Effector memory CD4-positive, alpha-beta T cell (primary cell): ENCODE measurements at places on chromosomes 6 and 20.

GRCh38 chr6:51301962-51302361 is 483.3 kb downstream of the TFAP2B start:
- H3K4me3 ChIP-seq: no peak overlapping the region
- no peak for DNase-seq
- no peaks in the 10 kb centered on the region for H3K4me1 ChIP-seq
- no peaks in the 10 kb centered on the region for H3K36me3 ChIP-seq

DNA sequence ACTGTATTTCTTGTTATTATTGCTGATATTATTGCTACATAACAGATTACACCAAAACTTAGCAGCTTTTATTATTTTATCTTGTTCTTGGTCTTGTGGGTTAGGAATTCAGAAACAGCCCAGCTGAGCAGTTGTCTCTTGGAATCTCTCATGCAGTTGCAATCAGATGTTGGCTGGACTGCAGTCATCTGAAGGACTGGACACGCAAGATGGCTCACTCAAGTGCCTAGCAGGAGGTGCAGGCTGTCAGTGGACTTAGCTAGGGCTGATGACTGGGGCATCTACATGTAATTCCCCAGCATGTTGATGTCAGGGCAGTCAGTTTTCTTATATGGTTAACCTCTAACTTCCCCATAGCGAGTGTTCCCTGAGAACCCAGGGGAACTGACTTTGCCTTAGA is 128.6 kb upstream of the PLCB4 start:
- no peak for DNase-seq
- no peak overlapping the region for H3K27ac ChIP-seq
- no peak overlapping the region for H3K4me3 ChIP-seq
- H3K4me1 ChIP-seq: no peaks in the 10 kb centered on the region
- H3K36me3 ChIP-seq: no peaks in the 10 kb centered on the region

DNA sequence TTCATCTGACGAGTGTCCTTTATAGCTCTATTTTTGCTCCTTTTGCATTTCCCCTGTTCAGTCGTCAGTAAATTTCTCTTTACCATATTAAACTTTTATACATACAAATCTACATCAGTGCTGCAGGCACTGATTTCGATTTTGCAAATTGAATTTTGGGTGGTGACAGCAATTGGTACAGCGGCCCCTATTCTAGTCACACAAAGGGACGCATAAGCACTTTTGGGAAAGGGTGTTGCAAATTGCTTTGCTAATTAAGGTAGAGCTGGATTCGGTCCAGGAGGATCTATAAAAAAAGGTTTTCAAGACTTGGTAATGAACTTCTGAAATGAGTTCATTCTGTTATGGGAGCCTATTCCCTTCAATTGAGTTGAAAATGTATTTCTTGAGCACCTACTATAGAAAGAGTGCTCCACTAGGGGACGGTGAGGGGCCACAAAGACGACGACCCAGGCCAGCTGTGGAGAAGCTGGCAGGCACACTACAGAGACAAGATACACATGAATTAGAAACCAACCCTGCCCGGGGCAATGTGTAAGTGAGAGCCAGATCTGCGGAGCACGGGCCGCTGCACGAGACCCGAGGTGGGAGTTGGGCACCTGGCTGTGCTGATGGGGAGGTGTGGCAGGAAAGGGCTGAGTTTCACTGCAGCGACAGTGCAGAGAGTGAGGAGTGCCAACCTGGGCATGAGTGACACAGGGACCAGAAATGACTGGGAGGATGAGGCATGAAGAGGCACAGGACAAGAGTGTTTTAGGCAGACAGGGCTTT is 5.4 kb downstream of the UQCC2 start:
- H3K27me3 ChIP-seq: no peaks in the 10 kb centered on the region
- no peak for DNase-seq
- peaks cover 13% of the 10 kb centered on the region for H3K4me1 ChIP-seq
- no peaks in the 10 kb centered on the region for H3K36me3 ChIP-seq

DNA sequence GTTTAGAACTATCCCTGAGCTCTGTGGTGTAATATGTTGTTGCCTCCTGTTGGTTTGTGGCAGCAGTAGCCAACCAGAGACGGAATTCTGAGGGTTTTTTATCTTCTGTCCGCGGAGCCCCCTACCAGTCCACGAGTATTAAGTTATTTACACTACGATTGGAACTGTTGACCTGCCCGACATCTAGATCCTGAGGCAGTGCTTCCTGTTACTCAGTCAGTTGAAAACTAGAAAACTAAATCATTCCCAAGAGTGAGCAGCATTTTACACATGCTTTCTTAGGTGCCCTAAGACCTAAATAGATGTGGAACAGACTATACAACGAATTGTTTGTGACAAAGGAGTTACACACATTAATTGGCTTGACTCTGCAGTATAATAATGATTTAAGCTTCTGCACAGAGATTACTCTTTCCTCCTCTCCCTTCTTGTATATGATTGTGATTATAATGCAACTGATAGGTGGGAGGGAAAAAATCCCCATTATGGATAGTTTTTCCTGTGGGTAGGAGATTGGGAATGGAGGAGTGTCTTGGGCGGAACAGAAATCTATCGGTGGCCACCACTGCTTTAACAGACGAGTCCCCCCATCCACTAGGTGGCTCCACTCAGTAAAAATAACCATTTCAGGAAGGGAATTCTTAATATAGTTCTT is 1.7 kb downstream of the LOC128125822 start:
- peak; percentile 40 for DNase-seq
- peaks cover 24% of the 10 kb centered on the region for H3K36me3 ChIP-seq
- peak overlapping the region; percentile 92 for H3K4me3 ChIP-seq
- H3K4me1 ChIP-seq: peaks cover 7% of the 10 kb centered on the region
- no peaks in the 10 kb centered on the region for H3K27me3 ChIP-seq

GRCh38 chr6:166637812-166638572 is 10.9 kb upstream of the RPS6KA2 start:
- H3K36me3 ChIP-seq: no peaks in the 10 kb centered on the region
- H3K27ac ChIP-seq: no peak overlapping the region
- peaks cover 5% of the 10 kb centered on the region for H3K4me1 ChIP-seq

- no peaks in the 10 kb centered on the region for H3K36me3 ChIP-seq
- no peaks in the 10 kb centered on the region for H3K4me1 ChIP-seq
- DNase-seq: no peak
- no peak overlapping the region for H3K27ac ChIP-seq
Observed at GRCh38 chr6:141744194-141744925, 388.4 kb upstream of the GJE1 start.

DNA sequence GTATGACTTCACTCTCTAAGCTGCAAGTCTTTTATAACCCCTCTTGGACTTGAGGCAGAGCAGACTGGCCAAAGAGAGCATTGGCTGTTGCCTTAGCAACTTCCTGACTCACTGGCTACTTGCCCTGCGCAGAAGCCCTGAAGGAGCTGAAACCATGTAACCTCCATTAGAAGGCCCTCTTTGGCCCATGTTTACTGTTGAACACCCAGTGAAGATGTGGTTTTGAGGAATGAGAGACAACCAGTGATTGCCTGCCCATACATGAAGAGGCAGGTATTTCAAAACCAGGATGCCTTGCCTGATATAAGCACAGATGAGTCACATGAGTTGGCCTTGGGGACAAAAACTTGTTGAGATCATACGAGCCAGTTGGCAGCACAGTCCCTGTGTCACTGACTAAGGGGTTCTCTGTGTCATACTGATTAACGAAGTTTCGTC is 182.5 kb downstream of the EDN1 start:
- H3K36me3 ChIP-seq: no peaks in the 10 kb centered on the region
- H3K4me3 ChIP-seq: no peak overlapping the region
- DNase-seq: no peak
- no peaks in the 10 kb centered on the region for H3K4me1 ChIP-seq
- no peaks in the 10 kb centered on the region for H3K27me3 ChIP-seq

DNA sequence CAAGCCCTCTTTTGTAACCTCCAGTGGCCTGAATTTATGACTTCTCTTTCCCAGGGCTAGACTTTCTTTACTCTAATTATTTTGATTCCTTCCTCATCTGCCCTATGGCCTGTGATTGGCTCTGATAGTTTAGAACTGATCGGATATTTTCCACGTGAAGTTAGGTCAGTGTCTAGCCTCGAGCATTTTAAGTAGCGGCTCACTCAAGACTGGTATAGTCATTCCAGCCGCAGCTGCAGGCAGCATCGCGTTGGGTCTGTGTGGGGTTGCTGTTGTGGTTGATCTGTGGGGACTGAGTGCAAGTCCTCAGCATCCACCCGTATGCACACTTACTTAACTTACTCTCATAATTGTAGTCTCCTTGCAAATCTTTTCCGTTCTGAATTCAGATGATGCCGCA is 105.7 kb downstream of the SMOC2 start:
- no peak overlapping the region for H3K4me3 ChIP-seq
- no peak overlapping the region for H3K27ac ChIP-seq
- no peaks in the 10 kb centered on the region for H3K4me1 ChIP-seq
- H3K27me3 ChIP-seq: no peaks in the 10 kb centered on the region
- no peak for DNase-seq

GRCh38 chr20:50267041-50267865 is 76.6 kb downstream of the CEBPB start:
- H3K4me3 ChIP-seq: no peak overlapping the region
- H3K4me1 ChIP-seq: peaks cover 3% of the 10 kb centered on the region
- H3K27me3 ChIP-seq: peaks cover 4% of the 10 kb centered on the region
- DNase-seq: no peak

GRCh38 chr20:10322073-10323012 is 103.7 kb downstream of the SNAP25 start:
- DNase-seq: no peak
- H3K36me3 ChIP-seq: no peaks in the 10 kb centered on the region
- no peak overlapping the region for H3K27ac ChIP-seq
- no peaks in the 10 kb centered on the region for H3K27me3 ChIP-seq
- H3K4me3 ChIP-seq: no peak overlapping the region
- no peaks in the 10 kb centered on the region for H3K4me1 ChIP-seq

GRCh38 chr6:122665929-122666328 is 55.7 kb downstream of the PKIB start:
- no peaks in the 10 kb centered on the region for H3K27me3 ChIP-seq
- H3K4me3 ChIP-seq: no peak overlapping the region
- DNase-seq: no peak
- H3K36me3 ChIP-seq: no peaks in the 10 kb centered on the region
- H3K4me1 ChIP-seq: no peaks in the 10 kb centered on the region
- H3K27ac ChIP-seq: no peak overlapping the region

GRCh38 chr20:37251825-37252477 is 9.7 kb downstream of the GHRH start:
- H3K27me3 ChIP-seq: no peaks in the 10 kb centered on the region
- H3K36me3 ChIP-seq: no peaks in the 10 kb centered on the region
- H3K4me3 ChIP-seq: no peak overlapping the region
- no peak for DNase-seq
- H3K4me1 ChIP-seq: no peaks in the 10 kb centered on the region
